ENCODE measurements at places on chromosomes 11 and 22. TPM values are rescaled to one million over a fixed set of nuclear protein-coding genes. Genes with fewer than 3 reads are reported as not detected.

The ACR gene
- 0.45 TPM for total RNA-seq

- no peaks in the 10 kb centered on the region for H3K4me1 ChIP-seq
- no peaks in the 10 kb centered on the region for H3K27me3 ChIP-seq
- no peak overlapping the region for H3K27ac ChIP-seq
- no peak for DNase-seq
Observed at GRCh38 chr22:17748555-17749353, 25.5 kb downstream of the BID start.

The DAGLA gene
- 4.8 TPM for total RNA-seq

GRCh38 chr11:18567081-18567480 lies 21.5 kb downstream of the UEVLD start:
- H3K27me3 ChIP-seq = no peaks in the 10 kb centered on the region
- no peak overlapping the region for H3K4me3 ChIP-seq
- H3K4me1 ChIP-seq = peaks cover 19% of the 10 kb centered on the region
- peaks cover 7% of the 10 kb centered on the region for H3K36me3 ChIP-seq

DNA sequence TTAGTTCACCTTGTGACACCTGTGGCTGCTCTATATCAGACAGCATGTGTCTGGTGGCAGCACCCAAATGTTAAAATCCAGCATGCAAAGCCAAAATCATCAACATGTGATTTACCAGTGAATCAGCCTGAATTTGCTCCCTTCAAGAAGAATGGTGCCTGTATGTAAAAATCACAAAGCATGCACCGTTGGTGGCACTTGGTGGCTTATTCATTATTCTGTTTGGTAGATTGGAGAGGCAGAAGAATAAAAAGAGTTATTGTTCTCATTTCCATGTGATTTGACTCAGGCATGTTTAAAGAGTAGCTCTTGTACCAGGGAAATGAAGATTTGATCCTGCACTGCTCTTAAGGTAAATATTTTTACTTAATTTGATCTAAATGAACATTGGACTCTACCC lies 143.9 kb upstream of the MPPED2 start:
- H3K4me3 ChIP-seq = no peak overlapping the region
- H3K27me3 ChIP-seq = peaks cover 14% of the 10 kb centered on the region
- H3K36me3 ChIP-seq = no peaks in the 10 kb centered on the region
- H3K4me1 ChIP-seq = no peaks in the 10 kb centered on the region
- no peak for DNase-seq

DNA sequence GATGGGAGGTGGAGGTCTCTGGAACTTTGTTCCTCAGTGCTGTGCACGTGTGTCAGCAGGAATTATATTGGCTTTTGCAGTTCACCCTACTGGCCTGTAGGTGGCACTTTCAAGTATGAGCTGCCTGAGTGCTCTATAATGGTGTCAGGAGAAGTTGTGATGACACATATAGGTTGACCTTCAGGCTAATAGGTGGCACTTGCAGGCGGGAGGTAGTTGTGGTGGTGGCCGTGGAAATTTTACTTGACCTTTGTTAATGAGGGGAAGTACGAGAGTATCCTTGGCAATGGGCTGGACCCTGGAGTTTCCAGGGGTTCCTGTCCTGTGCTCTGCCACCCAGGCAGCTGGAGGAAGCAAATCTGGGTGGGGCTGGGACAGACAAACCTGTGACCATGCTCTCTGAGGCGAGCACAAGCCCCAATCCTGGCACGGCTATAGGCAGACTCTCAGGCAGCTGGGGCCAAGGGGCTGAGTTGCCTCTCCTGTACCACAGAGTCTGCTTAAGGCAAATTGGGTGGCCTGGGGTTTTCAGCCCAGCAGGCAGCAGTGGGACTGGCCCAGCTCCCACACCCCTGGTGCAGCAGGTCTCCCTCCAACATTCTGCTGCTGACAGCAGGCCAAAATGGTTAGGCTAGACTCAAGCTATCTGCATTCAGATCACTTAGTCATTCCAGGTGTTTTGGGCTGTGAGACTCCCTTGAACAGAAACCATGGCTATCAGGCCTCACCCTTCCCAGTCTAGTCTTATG lies 147.5 kb upstream of the CTSC start:
- H3K27me3 ChIP-seq = peaks cover 9% of the 10 kb centered on the region
- no peak overlapping the region for H3K4me3 ChIP-seq
- no peaks in the 10 kb centered on the region for H3K36me3 ChIP-seq
- no peak for DNase-seq

The SNAP29 gene
- 25.8 TPM for total RNA-seq

The SLC6A5 gene
- not detected for total RNA-seq

- H3K4me1 ChIP-seq = peaks cover 16% of the 10 kb centered on the region
- H3K27me3 ChIP-seq = no peaks in the 10 kb centered on the region
- H3K36me3 ChIP-seq = peaks cover 4% of the 10 kb centered on the region
- peak overlapping the region; percentile 25 for H3K4me3 ChIP-seq
Observed at GRCh38 chr22:26756675-26757293, 99.4 kb downstream of the MIAT start.

The TRIM48 gene
- not detected for total RNA-seq

The KIRREL3 gene
- 1.6 TPM for total RNA-seq

DNA sequence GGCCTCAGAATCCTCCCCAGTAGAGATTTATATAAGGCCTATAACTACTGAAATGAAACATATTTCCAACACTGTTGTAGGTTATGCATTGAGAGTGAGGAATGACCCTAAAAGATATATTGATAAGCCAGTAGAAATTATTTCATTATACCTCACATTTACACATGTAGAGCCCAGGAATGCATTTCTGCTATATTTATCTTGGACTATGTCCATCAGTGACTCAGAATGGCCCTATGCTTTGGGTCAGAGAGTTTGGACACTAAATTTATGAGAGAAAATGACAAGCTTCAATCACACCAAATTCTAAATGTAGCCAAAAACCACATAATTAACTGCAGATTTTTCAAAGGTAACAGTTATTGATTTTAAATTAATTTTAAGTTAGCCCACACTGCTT lies 761.9 kb downstream of the DLG2 start:
- peaks cover 5% of the 10 kb centered on the region for H3K27me3 ChIP-seq
- H3K36me3 ChIP-seq = no peaks in the 10 kb centered on the region
- no peak overlapping the region for H3K4me3 ChIP-seq
- H3K4me1 ChIP-seq = peaks cover 5% of the 10 kb centered on the region

- DNase-seq = no peak
- H3K27me3 ChIP-seq = peaks cover 8% of the 10 kb centered on the region
- H3K27ac ChIP-seq = no peak overlapping the region
- H3K36me3 ChIP-seq = no peaks in the 10 kb centered on the region
- no peaks in the 10 kb centered on the region for H3K4me1 ChIP-seq
Observed at GRCh38 chr11:84372381-84372950, 1086.3 kb upstream of the CCDC90B start.

The OR4C15 gene
- not detected for total RNA-seq

DNA sequence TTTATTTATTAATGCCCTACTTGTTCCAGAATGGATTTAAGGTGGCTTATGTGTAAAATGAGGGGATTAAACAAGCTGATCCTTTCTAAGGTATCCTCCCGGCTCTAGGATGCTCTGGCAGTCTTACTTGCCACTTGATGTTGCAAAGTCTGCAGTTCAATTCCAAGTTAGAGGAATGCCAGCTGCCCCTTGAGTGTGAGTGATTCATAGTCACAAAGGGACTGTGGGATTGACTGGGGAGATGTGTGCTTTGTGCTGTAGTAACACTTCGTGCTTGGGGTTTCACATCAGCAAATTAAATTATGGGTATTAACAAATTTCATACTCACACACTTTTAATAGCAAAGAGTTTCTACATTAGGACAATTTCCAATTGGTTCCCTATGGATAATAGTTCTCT lies 550.8 kb upstream of the CADM1 start:
- no peak for DNase-seq
- no peaks in the 10 kb centered on the region for H3K36me3 ChIP-seq
- peaks cover 40% of the 10 kb centered on the region for H3K27me3 ChIP-seq
- H3K4me1 ChIP-seq = peaks cover 19% of the 10 kb centered on the region
- no peak overlapping the region for H3K27ac ChIP-seq
- H3K4me3 ChIP-seq = no peak overlapping the region

- H3K36me3 ChIP-seq = no peaks in the 10 kb centered on the region
- no peak for DNase-seq
- H3K4me3 ChIP-seq = no peak overlapping the region
- H3K4me1 ChIP-seq = peaks cover 3% of the 10 kb centered on the region
- peaks cover 2% of the 10 kb centered on the region for H3K27me3 ChIP-seq
Observed at GRCh38 chr22:42343531-42344081, 73.2 kb upstream of the TCF20 start.

DNA sequence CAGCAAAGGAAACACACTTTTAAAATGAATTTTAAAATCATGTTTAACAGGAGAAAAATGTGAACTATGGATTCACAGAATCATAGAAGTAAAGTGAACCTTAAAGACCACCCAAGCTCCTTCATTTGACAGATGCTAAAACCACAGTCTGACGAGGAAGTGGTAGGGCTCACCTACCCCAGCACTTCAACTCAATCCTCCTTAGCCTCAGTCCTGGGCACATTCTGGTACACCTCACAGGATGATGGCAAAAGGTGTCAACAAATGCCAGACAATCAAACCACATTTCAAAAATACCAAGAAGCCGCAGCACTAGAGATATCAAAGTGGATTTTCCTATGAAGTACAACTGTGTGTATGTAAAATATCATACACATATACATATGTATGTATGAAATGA lies 43.1 kb downstream of the PITPNB start:
- H3K4me3 ChIP-seq = no peak overlapping the region
- no peak for DNase-seq
- H3K4me1 ChIP-seq = peaks cover 89% of the 10 kb centered on the region
- peak overlapping the region; percentile 43 for H3K27ac ChIP-seq
- no peaks in the 10 kb centered on the region for H3K27me3 ChIP-seq

The OR52A1 gene
- total RNA-seq = not detected

DNA sequence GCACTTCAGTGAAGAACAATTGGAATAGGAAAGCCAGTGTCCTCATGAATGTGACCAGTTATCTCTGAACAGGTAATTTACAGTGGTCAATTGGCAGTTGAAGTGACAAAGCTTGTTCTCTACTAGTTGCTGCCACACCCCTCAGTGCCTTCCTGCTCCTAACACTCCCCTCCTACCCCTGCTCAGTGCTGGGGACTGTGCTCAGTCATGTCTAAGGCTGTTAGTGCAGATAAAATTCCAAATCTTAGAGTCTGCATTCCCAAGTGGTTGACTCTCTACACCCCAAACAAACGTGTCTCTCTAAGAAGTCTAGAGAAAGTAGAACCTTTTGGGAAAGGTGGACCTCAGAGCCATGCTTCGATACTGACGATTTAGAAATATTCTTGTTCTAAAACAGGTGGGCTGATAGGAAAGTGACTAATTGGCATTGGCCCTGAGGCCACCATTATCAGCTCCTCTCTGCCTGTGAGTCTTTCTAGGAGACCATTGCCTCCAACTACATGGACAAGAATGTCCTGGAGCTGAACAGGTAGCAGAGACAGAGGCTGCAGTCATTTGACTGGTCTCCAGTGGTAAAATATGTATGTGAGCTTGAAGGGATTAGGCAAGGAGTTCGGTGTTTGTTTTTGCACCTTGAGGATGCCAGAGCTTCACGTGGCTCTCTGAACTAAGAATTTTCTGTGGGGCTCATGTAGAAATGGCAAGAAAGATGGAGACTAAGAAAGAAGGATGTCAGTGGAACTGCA lies 22.1 kb upstream of the NNMT start:
- no peak for DNase-seq
- H3K27ac ChIP-seq = no peak overlapping the region

- H3K4me1 ChIP-seq = peaks cover 9% of the 10 kb centered on the region
- no peak overlapping the region for H3K4me3 ChIP-seq
- no peaks in the 10 kb centered on the region for H3K27me3 ChIP-seq
- DNase-seq = no peak
- no peak overlapping the region for H3K27ac ChIP-seq
- H3K36me3 ChIP-seq = no peaks in the 10 kb centered on the region
Observed at GRCh38 chr11:76690736-76691135, 20.2 kb upstream of the LRRC32 start.

The ANO9 gene
- not detected for total RNA-seq

GRCh38 chr11:113464416-113464815 lies 10.8 kb downstream of the DRD2 start:
- H3K4me1 ChIP-seq = no peaks in the 10 kb centered on the region
- DNase-seq = no peak
- H3K4me3 ChIP-seq = no peak overlapping the region
- H3K36me3 ChIP-seq = no peaks in the 10 kb centered on the region

The YPEL4 gene
- total RNA-seq = not detected

DNA sequence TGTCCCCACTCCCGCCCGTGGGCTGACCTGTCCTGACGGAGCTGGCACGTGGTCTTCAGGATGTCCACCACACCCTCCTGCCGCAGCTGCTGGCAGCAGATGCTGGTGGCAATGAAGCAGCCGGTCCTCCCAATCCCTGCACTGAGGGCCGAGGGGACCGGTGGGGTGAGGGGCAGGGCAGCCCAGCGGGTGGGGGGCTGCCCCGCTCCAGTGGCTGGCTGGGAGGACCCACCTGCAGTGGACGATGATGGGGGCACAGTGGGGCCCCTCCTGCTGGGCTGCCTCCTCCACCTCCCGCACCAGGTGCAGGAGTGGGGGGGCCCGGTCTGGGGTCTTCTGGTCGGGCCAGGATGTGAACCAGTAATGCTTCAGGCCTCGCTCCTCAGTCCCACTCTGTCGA lies 3.4 kb upstream of the IGSF22 start:
- no peaks in the 10 kb centered on the region for H3K36me3 ChIP-seq
- no peak overlapping the region for H3K27ac ChIP-seq
- no peak for DNase-seq

The PNPLA3 gene
- total RNA-seq = 2.5 TPM

The MIAT gene
- total RNA-seq = 3.5 TPM

DNA sequence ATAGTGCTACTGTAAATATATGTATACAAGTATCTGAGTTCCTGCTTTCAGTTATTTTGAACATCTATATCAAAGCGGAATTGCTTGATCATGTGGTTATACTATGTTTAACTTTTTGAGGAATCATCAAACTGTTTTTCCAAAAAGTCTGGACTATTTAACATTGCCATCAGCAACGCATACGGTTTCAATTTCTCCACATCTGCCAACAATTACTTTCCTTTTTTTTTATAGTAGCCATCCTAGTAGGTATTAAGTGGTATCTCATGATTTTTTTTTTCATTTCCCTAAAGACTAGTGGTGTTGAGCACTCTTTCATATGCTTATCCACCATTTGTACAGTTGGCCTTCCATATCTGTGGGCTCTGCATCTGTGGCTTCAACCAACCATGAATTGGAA lies 1.3 kb upstream of the UBE4A start:
- no peak overlapping the region for H3K27ac ChIP-seq
- peaks cover 3% of the 10 kb centered on the region for H3K27me3 ChIP-seq
- DNase-seq = no peak
- H3K4me1 ChIP-seq = peaks cover 31% of the 10 kb centered on the region

The WNT7B gene
- 0.18 TPM for total RNA-seq

The DERL3 gene
- 4.6 TPM for total RNA-seq

The PLAAT5 gene
- 0.10 TPM for total RNA-seq

The KRTAP5-11 gene
- total RNA-seq = not detected

The RIMBP3B gene
- total RNA-seq = 0.67 TPM
